ENCODE measurements at places on chromosomes 3 and 15.

DNA sequence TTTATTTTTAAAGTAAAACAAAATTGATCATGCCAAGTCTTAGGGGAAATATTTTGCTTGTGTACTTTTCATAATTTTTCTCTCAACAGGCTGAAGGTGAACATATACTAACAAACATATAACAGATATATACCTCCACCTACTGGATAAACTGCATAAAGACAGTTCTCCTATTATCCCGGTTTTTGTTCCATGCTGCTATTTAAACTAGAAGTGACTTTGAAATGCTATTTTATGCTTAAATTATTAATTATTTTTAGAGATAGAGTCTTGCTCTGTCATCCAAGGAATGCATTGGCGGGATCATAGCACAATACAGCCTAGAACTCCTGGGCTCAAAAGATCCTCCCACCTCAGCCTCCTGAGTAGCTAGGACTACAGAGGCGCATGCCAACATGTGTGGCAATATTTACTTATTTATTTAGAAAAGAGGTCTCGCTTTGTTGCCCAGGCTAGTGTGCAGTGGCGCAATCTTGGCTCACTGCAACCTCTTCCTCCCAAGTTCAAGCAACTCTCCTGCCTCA is 49.8 kb downstream of the ST3GAL6 start:
- no peak for DNase-seq

DNA sequence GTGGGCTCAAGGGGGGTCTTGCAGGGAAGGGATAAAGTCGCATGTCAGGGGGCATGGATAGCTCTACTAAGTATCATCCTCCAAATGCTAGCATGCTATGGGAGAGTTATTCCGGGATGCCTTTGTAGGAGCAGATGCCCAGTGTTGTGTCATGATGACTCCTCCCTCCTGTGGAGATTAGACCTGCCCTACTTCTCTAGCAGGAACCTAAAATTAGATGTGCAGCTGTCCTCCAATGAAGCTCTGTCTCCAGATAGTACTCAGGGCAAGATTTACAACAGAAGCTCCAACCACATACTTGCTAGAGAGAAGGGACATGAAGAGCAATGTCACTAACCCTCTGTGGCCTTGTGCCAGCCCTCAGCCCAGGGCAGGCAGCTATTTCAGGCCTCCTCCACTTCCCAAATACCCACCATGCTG is 82.5 kb downstream of the AGBL1 start:
- DNase-seq = no peak

- no peak for DNase-seq
Observed at GRCh38 chr15:70354346-70354905, 256.7 kb upstream of the TLE3 start.

GRCh38 chr3:20773320-20773984 is 587.4 kb upstream of the SGO1 start:
- no peak for DNase-seq

GRCh38 chr3:63521657-63522056 is 130.8 kb upstream of the SNTN start:
- no peak for DNase-seq

DNA sequence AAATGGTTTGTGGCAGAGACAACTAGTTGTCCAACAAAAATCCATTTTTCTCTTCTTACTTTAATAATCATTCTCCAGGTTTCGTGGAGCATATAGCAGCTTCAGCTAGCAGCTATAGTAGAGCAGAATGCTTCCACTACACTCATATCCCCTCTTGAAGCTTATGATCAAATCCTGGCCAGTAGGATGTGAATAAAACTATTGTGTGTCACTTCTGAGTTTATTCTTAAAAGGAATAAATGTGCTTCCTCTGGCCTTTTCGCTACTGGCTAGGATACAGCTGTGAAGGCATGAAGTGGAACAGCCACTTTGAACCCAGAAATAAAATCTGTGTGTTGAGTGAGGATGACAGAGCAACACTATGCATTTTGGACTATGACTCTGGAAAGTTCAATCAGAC is 7.8 kb upstream of the CPOX start:
- no peak for DNase-seq

DNA sequence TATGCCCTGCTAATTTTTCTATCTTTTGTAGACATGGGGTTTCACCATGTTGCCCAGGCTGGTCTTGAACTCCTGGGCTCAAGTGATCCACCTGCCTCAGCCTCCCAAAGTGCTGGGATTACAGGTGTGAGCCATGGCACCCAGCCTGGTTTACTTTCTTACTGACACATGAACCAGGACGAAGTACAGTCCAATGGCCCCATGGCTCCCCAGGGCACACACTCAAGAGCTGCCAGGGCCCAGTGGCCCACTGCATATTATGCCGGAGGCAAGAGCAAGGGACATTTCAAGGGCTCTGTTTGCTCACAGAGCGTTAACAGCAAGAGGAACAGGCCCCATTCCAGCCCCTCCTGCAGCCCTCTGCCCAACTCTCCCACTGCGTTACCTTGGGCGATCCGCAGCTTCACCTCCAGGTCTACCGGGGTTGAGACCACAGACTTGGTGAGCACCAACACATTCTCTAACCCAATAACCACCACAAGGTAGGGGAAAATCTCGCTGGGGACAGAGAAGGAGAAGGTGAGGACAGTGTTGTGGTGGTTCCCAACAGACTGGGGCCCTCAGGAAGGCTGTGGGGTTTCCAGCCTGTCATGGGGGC is 42.8 kb downstream of the PTPN23 start:
- no peak for DNase-seq

DNA sequence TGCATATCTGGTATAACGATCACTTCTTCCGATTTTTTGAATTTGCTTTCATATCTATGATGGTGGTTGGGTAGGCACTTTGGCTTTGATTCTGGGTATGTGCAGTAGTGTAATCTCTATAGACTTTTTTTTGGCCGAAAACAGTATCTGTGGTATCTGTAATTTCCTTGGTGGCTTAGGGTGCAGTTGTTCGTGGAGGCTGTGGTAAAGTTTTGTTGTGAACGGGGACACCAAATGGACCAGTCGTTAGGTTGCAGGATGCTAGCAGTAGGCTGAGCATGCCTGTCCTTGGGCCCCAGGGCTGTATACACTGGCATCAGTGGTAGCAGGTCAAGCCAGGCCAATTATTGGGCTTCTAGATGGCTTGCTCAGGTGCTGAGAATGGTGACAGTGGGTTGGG is 55.2 kb downstream of the CCDC66 start:
- DNase-seq = no peak

- DNase-seq = no peak
Observed at GRCh38 chr15:70530017-70530499, 233.3 kb downstream of the UACA start.

DNA sequence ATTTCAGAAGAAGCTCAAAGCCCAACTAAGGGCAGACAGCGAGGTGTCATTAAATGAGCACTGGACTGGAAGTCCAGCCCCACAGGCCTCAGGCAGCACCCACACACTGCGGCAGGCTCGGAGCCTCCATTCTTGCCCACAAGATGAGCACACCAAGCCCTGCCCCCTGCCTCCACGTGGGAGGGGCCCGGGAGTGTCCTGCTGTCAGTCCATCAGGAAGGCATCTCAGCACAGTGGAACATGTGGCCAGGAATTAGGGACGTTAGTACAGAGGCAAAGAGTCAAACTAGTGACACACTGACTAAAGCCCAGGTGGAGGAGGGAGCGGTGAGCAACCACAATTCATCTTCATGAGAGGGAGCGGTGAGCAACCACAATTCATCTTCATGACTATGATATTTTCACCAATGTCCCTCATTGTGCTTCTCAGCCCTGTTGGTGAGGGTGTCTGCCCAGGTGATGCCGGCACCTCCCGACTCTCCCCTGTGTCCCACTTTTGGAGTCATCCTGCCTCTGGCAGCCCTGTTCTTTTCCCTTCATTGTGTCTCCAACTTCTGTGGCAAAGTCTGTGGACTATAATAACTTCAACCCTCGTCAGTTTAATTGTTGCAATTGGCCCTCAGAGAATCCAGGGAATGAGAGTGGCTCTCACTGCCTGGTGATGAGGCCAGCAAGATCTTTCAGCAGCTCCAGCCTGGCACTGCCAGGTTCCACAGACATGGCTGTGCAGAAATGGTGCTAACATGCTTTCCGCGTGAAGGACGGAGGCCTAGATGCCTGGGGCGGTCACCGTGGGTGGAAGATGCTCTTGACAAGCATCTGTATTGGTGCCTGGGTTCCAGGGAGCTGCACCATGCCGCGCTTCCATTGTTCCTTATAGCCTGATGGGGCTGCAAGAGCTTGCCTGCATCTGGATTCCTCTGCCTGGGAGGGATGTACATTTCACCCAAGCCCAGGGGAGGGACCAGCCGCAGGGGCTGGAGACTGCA is 23.1 kb upstream of the SKOR1 start:
- no peak for DNase-seq

DNA sequence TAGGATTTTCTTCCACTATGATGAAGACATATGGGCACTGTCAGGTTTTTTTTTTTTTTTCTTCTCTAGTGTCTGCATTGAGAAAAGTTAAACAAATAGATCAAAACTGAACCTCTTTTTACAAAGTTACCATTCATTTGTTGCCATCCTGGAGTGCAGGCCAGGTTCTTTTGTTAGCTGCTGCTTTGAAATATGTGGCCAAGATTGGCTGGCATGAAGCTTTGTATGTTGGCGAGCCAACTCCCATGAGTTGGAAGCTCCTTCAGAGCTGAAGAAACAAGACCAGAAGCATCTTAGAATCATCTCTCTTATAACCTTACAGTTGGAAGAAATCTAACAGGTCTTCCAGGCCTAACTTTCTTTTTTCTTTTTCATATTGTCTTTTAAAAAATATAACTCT is 346.5 kb downstream of the THSD4 start:
- no peak for DNase-seq

GRCh38 chr15:78438619-78439285 is 736 bp downstream of the IREB2 start:
- DNase-seq = no peak

- no peak for DNase-seq
Observed at GRCh38 chr3:20462723-20463122, 276.7 kb upstream of the SGO1 start.

DNA sequence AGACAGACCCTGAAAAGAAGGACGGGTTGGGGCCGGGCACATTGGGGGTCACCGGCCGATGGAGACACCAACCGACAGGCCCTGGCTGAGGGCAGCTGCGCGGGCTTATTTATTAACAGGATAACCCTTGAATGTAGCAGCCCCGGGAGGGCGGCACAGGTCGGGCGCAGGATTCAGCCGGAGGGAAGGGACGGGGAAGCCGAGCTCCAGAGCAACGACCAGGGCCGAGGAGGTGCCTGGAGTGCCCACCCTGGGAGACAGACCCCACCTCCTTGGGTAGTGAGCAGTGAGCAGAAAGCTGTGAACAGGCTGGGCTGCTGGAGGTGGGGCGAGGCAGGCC is 2.2 kb upstream of the LSMEM2 start:
- DNase-seq = no peak

DNA sequence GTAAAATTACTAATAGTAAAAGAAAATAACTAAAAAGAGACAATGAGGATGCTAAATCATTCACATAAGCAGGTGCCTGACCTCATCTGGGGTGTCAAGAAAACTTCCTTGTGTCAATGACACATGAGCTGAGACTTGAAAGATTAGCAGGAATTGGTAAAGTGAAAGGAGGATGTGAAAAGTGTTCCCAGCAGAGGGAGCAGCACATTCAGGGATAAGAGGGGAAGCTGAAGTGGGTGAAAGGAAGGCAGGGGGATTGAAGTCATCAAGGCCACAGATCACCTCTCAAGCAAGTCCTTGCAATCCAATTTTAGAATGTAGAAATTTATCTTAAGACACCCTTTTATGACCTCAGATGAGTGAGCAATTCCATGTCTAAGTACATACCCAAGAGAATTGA is 60.2 kb upstream of the ACP3 start:
- DNase-seq = no peak

GRCh38 chr3:67018105-67018788 is 20.1 kb downstream of the KBTBD8 start:
- DNase-seq = no peak

DNA sequence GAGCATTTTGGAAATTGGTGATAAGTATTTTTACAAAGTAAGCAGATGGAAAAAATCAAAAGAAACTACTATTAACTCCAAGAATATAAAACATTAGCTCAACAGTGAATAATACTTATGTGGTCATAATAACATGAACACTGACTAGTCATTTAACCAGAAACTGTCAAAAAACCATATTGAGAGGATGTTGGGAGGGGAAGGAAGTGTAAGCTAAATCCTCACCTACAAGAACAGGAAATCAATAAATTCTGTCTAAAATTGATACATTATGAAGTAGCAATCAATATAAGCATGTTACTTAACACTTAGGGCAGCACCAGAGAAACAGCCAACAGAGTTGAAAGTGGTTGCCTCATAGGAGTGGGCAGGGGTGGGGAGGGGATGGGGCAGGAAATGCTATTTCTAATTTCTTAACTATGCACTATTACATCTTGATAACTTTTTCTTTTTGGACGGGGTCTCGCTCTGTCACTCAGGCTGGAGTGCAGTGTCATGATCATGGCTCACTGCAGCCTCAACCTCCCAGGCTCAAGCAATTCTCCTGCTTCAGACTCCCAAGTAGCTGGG is 41.7 kb downstream of the CCR3 start:
- DNase-seq = no peak
